ENCODE measurements at places on chromosomes 3 and 15. TPM values are rescaled to one million over a fixed set of nuclear protein-coding genes. Genes with fewer than 3 reads are reported as not detected.

Gene ANKRD34C
- total RNA-seq: not detected

Gene MUC20
- 5.3 TPM for total RNA-seq

Gene SLC12A1
- total RNA-seq: not detected

Gene MYO9A
- total RNA-seq: 16.6 TPM

Gene POPDC2
- 2.6 TPM for total RNA-seq

Gene AADACL2
- total RNA-seq: not detected

Gene CACNA2D3
- not detected for total RNA-seq

Gene MITF
- not detected for total RNA-seq

Gene TOMM70
- 43.3 TPM for total RNA-seq

Gene CX3CR1
- 2.1 TPM for total RNA-seq

Gene ANKRD63
- total RNA-seq: not detected

Gene CADM2
- total RNA-seq: not detected

Gene PIGZ
- total RNA-seq: 3.1 TPM

Gene ISL2
- 0.59 TPM for total RNA-seq

Gene NFKBIZ
- total RNA-seq: 60.7 TPM

Gene SLC6A20
- not detected for total RNA-seq

Gene IL16
- 199 TPM for total RNA-seq

Gene AHSG
- not detected for total RNA-seq

Gene PPP1R2
- total RNA-seq: 63.2 TPM

Gene GOLGA8R
- 10.2 TPM for total RNA-seq

Gene TMEM45A
- total RNA-seq: 0.32 TPM

Gene SCN10A
- not detected for total RNA-seq

Gene DET1
- 4.4 TPM for total RNA-seq

Gene IGF2BP2
- total RNA-seq: not detected

Gene SLCO3A1
- 50.3 TPM for total RNA-seq

Gene CLDN11
- not detected for total RNA-seq

Gene FOXB1
- total RNA-seq: 1.6 TPM

Gene BTLA
- total RNA-seq: 32.1 TPM

Gene ZNF662
- 0.93 TPM for total RNA-seq

Gene CCNL1
- total RNA-seq: 221 TPM

Gene CCRL2
- total RNA-seq: 4.1 TPM

Gene PTX3
- total RNA-seq: 0.11 TPM

Gene RNF111
- 45.3 TPM for total RNA-seq

Gene SRGAP3
- total RNA-seq: 7.1 TPM

Gene SLC33A1
- 37.5 TPM for total RNA-seq

Gene BBX
- 33.3 TPM for total RNA-seq

Gene GLDN
- not detected for total RNA-seq

Gene UROC1
- not detected for total RNA-seq

Gene SLC22A13
- total RNA-seq: 0.93 TPM

Gene FBLN2
- total RNA-seq: not detected

Gene SLC51A
- not detected for total RNA-seq

All from T-helper 2 cell treated with Interferon-gamma antibody and Interleukin-4, amounts not matched to agents 100 ng/mL and 5 ng/mL, for 36 hours (primary cell).